ENCODE measurements at places on chromosomes 2 and 18. TPM values are rescaled to one million over a fixed set of nuclear protein-coding genes. Genes with fewer than 3 reads are reported as not detected.

UPP2 gene
- not detected for polyA plus RNA-seq

CCDC85A gene
- 0.03 TPM for polyA plus RNA-seq

FBLN7 gene
- not detected for polyA plus RNA-seq

SLC25A12 gene
- 23.2 TPM for polyA plus RNA-seq

MEP1B gene
- not detected for polyA plus RNA-seq

GTF2A1L gene
- 0.05 TPM for polyA plus RNA-seq

MOGAT1 gene
- not detected for polyA plus RNA-seq

SFT2D3 gene
- 9.6 TPM for polyA plus RNA-seq

RPS27A gene
- polyA plus RNA-seq = 2,195 TPM

FKBP7 gene
- 22.7 TPM for polyA plus RNA-seq

RPRM gene
- polyA plus RNA-seq = not detected

PLEKHH2 gene
- polyA plus RNA-seq = 2.0 TPM

DSG1 gene
- 0.16 TPM for polyA plus RNA-seq

AQP12B gene
- not detected for polyA plus RNA-seq

SIGLEC15 gene
- not detected for polyA plus RNA-seq

TXNDC2 gene
- polyA plus RNA-seq = 2.5 TPM

TMEM247 gene
- polyA plus RNA-seq = 6.8 TPM

NCKAP1 gene
- polyA plus RNA-seq = 56.7 TPM

RUFY4 gene
- polyA plus RNA-seq = not detected

RBFA gene
- 36.1 TPM for polyA plus RNA-seq

RNF152 gene
- polyA plus RNA-seq = 0.05 TPM

BIN1 gene
- 1.6 TPM for polyA plus RNA-seq

TUBA4B gene
- not detected for polyA plus RNA-seq

PSMA8 gene
- not detected for polyA plus RNA-seq

ABCG5 gene
- polyA plus RNA-seq = not detected

MC5R gene
- not detected for polyA plus RNA-seq

FAM228A gene
- not detected for polyA plus RNA-seq

PGAP1 gene
- 0.52 TPM for polyA plus RNA-seq

ALPG gene
- polyA plus RNA-seq = not detected

CXCR1 gene
- not detected for polyA plus RNA-seq

MTCL1 gene
- polyA plus RNA-seq = 5.5 TPM

SERPINB4 gene
- not detected for polyA plus RNA-seq

TTN gene
- under 0.01 TPM for polyA plus RNA-seq

MTA3 gene
- polyA plus RNA-seq = 25.3 TPM

Data from K562 (cell line).